ENCODE measurements at places on chromosomes 3 and 15.

DNA sequence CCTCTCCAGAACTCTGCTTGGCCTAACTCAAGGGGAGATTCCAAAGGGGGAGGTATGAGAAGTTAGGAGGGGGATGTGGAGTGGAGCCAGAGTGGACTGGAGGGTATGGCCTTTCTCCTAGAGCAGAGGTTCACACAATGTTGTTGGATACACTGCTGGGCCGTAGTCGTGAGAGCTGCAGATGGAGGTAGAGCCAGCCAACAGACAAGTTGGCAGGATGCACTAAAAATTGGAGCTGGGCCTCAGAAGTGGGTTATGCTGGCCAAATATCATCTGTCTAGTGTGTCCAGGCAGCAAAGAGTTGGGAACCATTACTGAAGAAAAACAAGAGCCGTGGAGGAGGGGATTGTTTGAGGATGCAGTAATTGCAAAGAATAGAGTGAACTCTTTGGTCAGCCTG lies 27.7 kb upstream of the LRRFIP2 start:
- DNase-seq: no peak

DNA sequence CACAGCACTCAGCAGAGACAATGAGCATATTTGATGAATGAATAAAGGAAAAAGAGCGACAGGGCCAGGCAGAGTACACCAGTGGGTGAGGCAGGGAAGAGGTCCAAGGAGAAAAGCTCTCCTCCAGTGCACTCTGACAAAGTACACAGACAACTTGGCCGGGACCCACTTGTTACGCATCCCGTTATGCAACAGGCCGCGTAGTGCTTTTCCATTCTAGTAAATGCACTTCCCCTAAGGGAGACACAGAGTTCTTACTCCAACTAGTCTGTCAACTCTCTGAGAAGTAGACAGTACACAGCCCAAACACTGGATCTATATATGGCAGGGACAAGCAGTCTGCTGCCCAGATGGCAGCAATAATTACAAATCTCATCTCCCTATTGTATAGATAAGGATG lies 18.5 kb downstream of the LARP6 start:
- no peak for DNase-seq

DNA sequence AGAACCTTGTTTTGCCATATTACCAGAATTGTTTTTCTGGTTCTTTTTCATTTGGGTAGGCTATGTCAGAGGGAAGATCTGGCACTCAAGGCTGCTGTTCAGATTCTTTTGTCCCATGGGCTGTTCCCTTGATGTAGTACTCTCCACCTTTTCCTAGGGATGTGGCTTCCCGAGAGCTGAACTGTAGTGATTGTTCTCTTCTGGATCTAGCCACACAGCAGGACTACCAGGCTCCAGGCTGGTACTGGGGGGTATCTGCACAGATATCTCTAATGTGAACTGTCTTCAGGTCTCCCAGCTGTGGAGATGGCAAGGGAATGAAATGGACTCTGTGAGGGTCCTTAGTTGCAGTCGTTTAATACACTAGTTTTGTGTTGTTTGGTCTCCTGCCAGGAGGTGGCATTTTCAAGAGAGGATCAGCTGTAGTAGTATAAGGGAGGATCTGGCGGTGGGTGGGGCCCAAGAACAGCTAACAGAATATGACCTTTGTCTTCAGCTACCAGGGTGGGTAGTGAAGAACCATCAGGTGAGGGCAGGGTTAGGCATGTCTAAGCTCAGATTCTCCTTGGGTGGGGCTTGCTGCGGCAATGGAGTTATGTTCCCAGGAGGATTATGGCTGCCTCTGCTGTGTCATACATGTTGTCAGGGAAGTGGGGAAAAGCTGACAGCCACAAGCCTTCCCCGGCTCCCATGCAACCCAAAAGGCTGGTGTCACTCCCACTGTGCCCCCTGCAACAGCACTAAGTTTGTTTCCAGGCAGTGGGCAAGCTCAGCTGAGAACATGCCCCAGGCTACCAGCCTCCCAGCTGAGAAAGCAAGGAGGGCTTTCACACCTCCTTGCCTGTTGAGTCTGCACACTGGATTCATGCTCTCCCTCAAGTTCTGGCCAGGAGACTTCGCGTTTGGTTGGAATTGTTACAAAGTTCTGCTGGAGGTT lies 252.5 kb downstream of the ISL2 start:
- DNase-seq: no peak

GRCh38 chr3:45894015-45894414 lies 7.7 kb downstream of the CCR9 start:
- no peak for DNase-seq

DNA sequence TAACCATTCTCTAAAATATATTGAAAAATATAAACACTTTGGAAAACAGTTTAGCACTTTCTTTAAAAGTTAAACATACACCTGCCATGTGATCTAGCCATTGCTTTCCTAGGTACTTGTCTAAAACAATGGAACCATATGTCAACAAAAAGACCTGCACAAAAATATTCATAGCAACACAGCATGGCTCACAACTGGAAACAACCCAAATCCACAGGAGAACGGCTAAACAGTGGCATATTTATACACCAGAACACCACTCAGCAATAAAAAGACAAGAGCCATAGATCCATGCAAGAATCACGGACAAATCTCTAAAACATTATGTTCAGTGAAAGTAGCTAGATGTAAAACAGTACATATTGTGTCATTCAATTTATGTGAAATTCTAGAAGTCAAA lies 221.3 kb upstream of the UBE2E2 start:
- DNase-seq: no peak

DNA sequence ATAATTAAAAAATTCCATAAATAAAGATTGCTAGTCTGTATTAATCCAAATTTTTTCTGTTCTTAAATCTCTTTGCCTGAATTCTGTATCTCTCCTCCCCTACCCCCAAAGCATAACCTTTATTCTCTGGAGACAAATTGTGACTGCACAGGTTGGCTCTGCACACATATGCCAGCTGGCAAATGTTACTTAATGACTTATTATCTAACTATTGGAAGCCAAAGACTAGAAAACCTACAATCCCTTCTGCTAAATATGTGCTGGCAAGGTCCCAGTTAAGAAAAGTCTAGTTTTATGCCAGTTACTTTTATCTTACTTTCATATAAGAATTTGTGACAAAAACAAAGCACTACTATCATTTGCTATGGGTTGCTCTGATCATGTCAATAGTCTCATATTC lies 569.3 kb downstream of the MECOM start:
- DNase-seq: no peak

- DNase-seq: no peak
Measured at GRCh38 chr3:141269961-141270360, 38.3 kb downstream of the PXYLP1 start.

DNA sequence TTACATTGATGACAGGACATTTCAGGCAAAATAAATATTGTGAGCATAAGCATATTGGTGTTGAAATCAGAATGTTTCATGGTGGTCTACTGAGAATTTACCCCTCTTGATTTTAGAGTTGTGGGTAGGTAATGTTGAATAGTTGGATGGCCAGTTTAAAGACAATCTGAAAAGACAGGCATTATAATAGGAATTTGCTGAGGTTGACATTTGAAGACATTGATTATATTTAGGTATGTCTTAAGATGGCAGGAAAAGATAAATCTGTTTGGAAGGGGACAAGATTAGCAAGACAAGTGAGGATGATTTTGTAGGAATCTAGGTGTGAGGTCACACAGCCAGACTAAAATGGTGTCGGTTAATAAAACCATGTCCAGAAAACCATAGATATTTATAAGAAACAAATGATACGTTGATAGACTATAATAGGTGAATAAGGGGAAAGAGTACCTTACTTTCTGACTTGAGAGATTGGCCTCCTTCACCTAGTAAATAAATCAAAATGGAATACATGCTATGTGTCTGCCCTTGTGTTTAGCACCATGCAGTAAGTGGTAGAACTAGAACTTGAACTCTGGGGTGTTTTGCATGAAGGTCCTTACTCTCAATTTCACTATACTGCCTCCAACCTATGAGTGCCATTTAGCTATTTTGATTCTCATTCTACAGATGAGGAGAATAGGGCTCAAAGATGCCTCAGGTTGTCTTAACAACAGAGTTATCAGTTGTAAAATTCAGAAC lies 57.9 kb downstream of the ALCAM start:
- DNase-seq: no peak

DNA sequence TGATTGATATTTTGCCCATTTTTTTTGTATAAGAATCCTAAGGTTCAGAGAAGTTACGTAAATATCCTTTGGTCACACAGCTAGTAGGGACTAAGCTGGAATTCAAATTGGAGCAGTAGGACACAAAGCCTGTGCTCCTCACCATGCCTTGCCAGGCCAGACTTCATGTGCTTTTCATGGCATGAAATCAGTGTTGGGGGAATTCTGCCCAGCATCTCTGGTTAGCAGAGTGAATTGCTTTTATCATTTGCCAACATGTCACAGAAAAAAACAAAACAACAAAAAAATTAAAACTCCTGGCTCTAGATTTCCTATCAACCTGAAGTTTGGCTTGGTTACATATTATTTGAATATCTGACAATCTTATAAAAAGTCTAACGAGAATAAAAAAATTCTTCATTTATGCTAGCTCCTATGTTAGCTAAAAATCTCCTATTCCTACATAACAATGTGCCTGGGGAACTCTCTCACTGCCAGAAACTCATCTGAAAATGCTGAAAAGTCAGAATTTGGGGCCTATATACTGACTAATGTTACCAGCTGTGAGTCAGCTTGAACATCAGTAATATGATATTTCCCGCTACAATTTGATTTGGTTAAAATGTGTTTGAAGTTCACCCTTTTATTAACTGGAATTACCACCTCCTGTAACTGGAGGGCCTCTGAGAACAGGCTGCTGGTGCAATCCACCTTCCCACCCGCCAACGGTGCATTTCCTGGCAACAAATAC lies 141.7 kb downstream of the TIGIT start:
- no peak for DNase-seq

- no peak for DNase-seq
Measured at GRCh38 chr3:106282943-106283342, 414.1 kb upstream of the CBLB start.

DNA sequence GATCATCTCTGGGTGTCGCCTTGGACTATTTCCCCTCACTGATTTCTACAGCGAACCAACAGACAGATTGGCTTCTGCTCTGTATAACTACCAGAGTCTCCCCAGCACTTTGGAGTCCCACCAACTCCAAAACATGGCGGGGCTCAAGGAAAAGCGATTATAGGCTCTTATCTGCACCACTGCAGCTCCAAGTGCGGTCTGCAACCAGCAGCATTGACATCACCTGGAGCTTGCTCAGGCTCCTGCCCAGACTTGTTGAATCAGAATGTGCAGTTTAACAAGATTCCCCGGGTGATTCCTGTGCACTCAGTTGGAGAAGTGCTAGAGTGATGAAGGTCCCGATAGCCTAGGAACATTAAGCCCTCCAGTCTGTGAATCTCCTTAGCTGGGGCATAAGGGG lies 9.0 kb downstream of the CCK start:
- no peak for DNase-seq
